NCI-H146 (cell line): ENCODE measurements at places on chromosomes 16 and 17.

- no peak for DNase-seq
Measured at GRCh38 chr17:63429766-63430165, 16.3 kb downstream of the CYB561 start.

- DNase-seq = no peak
Measured at GRCh38 chr17:57370037-57370581, 113.8 kb downstream of the MSI2 start.

- no peak for DNase-seq
Measured at GRCh38 chr16:80717611-80718010, 86.8 kb downstream of the CDYL2 start.

GRCh38 chr17:39867880-39868553, at the start of gene ZPBP2:
ZPBP2 (plus strand) TSS chr17:39868202; CDS start chr17:39868355, 153 bp downstream.
- DNase-seq = no peak

DNA sequence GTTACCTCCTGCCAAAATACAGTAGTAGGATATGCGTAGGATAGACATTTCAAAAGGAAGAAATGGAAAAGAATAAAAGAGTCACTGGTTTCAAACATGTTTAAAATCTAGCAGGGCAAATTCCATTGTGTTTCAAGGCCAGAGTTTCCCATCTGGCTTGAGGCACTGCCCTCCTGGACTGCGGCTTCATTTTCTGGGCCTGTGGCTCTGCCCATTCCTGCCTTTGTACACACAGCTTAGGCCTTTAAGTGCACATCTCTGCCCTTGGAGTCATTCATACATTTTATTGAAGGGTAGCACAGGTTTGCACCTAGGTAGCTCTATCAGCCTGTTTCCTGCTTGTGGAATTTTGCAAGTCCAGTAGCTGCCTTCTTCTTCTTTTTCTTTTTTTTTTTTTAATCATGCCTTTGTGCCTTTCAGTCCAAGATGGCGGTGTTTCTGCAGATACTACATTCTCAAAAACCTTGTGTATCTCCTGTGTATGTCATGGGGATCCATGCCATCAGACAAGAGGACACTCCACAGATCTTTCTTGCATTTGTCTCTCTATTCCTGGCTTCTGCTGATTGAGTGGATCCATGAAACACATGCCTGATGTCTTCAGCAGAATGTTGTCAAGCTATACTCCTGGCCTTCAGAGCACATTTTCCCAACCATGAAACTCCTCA, 282.9 kb downstream of the BCAS3 start:
- DNase-seq = no peak

GRCh38 chr17:66715076-66715675, 119.7 kb upstream of the CACNG5 start:
- no peak for DNase-seq

DNA sequence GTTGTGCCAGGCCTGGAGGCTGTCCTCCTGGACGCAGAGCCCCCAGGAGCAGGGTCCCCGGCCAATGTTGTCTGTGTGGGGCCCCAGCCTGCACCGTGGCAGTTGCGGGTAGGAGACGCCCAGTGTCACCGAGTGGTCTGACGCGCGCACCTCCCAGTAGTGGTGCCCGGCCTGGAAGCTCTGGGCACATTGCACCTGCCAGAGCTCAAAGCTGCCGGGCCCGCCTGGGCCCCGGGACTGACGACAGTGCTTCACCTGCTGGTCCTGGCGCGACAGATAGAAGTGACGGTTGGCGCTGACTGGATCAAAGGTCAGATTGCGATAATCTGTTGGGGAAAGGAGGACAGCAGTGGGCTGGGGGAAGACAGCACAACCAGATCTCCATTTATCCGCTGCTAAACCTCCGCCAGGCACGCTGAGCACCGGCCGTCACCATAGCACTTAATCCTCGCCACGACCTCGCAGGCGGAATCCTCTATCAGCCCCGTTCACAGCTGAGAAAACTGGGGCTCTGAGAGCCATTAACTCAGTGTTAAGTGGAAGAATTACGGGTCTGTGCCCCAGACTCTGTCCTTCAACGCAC, 5.6 kb downstream of the TRIM65 start:
- DNase-seq = no peak
